T1000 (cell line): ENCODE measurements at places on chromosomes 3 and 15.
A peak's percentile ranks its signal among the peaks of the same experiment; 100 is the strongest.

- DNase-seq, result no peak
These were observed 1.1 kb downstream of the TM6SF1 start for GRCh38 chr15:83108266-83109219.

GRCh38 chr3:170090601-170090981 lies 52.8 kb downstream of the GPR160 start:
- no peak for DNase-seq

DNA sequence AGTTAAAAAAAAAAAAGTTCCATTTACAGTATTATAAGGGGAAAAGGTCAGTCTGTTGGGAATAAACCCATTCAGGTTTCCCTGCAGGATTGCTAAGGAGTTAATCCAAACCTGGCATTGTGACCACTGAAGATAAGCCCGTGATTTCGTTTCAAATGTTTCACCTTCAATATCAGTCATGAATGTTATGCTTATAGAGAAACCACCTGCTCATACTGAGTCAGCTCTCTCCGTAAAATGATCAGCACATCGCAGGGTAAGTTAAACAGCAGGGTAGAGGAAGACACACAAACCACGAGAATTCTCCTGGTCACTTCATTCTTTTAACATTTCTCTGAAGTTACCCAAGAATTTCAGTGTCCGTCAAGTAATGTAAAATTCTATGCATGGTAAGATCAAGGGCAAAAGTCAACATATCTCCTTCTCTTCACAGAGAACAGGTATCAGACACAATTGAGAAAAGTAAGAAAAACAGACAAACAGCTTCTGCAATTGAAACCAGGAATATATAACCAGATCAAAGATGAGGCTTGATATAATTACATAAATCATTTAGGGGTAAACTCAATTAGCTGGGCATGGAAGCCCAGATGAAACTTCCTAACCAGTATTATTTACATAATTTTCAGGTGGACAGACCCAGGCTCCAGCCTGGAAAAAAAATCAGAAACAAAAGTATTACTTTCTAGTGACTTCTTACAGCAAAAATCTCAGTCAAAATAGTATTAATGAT lies 67.6 kb upstream of the ARHGEF3 start:
- DNase-seq, result no peak

DNA sequence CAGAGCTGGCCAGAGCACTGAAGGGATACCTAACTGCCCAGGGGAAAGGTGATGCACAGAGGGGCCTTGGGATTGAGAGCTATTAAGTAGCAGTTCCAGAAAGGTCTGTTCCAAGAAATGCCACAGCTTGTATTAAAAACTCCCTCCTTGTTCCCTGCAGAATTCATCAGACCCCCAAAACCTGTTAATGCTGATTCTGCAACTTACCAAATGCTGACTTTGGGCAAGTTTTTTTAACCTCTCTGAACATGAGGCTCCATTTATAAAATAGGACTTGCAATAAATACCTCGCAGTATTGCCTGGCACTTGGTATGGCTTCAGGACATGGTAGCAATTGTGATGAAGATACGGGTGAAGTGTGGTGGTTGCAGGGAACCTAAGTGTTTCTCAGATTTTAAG lies 30.1 kb upstream of the SYNPR start:
- no peak for DNase-seq

GRCh38 chr3:160434071-160434470 lies 15.5 kb downstream of the TRIM59 start:
- no peak for DNase-seq

- DNase-seq, result peak; percentile 4
These were observed 1588.2 kb downstream of the SI start for GRCh38 chr3:163490119-163490518.

DNA sequence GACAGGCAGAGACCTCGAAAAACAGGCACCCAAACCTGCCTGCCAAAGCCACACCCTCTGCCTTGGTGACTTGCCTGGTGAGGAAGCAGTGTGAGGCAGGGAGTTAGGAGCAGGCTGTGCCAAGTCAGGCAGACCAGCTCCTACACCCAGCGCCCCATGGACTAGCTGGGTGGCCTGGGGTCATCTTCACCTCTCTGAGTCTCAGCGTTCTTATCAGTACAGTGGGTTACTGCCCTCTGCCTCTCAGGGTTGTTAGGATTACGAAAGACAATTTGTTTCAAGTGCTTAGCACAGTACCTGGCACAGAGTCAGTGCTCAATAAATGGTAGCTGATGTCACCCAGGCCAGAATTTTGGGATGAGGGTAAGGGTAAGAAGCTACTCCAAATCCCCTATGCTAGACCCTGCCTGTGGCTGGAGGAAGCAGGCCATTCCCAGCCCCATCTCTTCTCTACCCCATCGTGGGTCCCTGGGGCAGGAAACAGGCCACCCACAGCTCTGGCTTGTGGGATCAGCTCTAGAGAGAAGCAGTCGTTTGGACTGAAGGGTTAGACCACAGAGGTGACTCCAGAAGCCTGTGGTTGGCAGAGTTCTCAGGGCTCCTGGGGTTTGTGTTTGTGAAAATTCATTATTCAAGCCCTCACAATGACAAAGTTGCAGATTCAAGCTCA lies 10.1 kb downstream of the SLC51B start:
- no peak for DNase-seq

DNA sequence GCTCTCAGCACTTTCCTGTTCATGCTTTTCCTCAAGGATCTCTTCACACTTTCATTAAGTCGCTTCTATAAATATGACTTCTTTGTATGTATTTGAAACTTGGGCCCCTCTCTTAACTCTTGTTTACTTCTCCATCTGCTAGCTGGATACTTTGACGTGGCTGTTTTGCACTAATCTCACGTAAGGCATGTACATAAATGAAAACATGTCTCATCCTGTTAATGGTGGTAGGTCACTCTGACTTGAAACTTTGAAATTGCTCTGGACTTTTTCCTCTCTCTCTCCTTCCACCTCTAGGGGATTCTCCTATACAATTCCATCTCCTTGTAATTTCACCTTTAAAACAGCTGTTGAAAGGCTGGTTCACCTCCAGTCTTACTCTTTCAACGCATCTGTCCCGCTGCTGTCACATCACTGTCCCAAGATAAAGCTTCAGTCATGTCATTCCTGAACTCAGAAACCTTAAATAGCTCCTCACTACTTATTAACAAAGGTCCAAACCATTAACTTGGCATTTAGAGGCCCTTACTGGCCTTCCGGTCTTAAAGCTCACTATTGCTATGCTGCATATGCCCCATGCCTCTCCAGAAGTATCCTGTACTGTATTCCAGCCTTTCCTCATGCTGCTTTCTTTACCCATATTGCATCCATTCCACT lies 1.2 kb downstream of the BLOC1S6 start:
- DNase-seq, result no peak

GRCh38 chr3:52121813-52122212 lies 32.4 kb downstream of the POC1A start:
- DNase-seq, result no peak

GRCh38 chr3:46076606-46077005 lies 49.3 kb upstream of the XCR1 start:
- DNase-seq, result no peak

- DNase-seq, result no peak
These were observed 45.3 kb downstream of the BFSP2 start for GRCh38 chr3:133445108-133445507.

DNA sequence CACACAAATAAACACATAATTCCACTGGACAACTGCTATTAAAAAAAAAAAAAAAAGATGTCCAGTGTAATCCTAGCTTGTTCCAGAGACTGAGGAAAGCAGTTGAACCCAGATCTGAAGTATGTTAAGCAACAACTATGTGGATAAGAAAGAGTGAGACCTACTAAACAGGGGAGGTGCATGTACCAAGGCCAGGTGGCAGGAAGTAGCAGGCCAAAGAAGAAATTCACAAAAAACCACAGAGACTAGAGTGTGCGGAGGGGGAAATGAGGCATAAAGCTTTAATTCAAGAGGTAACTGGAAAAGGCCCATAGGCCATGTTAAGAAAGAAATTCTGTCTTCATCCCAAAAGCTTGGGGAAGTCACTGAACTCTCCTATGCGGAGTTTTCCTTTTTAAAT lies 490.0 kb downstream of the NAALADL2 start:
- no peak for DNase-seq

DNA sequence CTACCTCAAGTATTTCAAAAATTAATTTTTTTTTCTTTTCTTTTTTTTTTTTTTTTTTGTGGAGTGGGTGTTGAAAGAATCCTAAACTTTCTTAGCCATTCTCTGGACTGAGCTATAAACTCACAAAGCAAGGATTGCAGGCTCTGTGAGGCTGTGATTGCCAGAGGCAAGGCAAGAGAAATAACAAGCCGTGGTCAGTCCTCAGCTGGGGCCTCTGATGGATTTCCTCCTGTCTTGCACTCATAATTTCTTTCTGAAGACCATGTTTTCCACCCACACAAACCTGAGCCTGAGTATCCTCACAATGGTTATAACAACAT lies 1.3 kb downstream of the CX3CR1 start:
- DNase-seq, result no peak

DNA sequence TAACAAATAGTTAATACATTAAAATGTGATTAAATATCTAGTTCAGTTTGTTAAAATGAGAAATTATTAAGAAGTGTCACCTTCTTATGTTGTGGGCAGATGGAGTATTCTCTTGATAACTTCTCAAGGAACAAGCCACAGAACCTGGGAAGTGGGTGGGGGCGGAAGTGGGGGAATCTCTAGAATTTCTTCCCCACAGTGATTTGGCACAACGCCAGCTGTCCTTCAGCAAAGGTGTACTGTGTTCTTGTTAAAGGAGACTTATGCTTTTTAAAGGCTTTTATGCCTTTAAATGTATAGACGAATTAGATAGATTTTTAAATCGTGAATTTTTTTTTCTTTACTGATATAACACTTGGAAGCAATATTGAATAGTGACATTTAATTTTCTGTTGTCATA lies 42.4 kb downstream of the SEC22A start:
- no peak for DNase-seq
